ENCODE measurements at places on chromosomes 13 and 19.

GRCh38 chr13:46686171-46686570, 110.8 kb downstream of the ESD start:
- no peak for DNase-seq

DNA sequence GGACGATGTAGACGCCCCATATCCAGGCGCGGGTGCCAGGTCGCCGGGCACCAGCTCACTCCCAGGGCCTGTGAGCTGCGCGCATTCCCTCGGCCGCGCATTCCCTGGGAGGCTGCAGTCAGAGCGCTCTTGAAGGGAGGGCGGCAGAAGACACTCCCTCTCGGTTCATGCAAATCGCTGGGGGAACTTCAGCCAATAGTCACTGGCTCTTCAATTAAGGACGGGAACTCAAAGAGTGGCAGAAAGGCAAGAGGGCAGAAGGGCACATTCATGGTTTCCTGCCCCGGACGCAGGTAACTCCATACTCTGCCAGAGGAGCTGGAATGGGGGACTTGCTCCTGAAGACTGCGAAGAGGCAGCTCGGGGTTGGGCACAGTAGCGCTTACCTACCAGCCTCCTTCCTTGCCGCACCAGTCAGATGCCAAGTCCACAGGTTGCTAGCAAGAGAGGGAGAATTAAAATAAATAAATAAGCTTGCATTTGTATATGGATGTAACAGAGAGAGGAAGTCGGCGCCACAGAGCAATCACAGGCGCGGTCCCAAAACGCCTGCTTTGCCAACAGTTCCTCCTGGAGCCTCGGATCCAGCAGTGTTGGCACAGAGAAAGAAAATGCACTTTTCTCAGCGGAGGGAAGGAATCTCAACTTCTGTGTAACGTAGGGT, 459 bp downstream of the PCDH20 start:
- DNase-seq, result peak; percentile 91

DNA sequence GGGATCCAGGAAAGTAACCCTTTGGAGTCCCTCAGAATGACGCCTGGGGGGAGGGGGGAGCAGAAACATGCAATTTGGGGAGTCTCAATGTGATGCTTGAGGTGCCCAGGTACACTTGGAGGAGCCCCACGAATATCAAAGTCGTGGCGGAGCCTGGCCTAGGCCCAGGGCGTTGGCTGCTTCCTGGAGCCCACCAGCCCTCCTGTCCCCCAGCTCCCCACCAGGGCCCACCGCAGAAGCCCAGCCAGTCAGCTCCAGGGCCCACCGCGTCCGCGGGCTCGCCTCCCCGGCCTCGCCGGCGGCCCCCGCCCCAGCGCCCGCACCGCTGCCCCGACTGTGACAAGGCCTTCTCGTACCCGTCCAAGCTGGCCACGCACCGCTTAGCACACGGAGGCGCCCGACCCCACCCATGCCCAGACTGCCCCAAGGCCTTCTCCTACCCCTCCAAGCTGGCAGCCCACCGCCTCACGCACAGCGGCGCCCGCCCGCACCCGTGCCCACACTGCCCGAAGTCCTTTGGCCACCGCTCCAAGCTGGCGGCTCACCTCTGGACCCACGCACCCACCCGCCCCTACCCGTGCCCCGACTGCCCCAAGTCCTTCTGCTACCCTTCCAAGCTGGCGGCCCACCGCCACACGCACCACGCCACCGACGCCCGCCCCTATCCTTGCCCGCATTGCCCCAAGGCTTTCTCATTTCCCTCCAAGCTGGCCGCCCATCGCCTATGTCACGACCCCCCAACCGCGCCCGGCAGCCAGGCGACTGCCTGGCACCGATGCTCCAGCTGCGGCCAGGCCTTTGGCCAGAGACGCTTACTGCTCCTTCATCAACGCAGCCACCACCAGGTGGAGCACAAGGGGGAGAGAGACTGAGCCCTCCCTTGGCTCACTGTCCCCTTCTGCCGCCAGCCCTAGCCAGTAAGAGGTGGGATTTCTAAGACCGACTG, 2.1 kb downstream of the ZNF575 start:
- no peak for DNase-seq

DNA sequence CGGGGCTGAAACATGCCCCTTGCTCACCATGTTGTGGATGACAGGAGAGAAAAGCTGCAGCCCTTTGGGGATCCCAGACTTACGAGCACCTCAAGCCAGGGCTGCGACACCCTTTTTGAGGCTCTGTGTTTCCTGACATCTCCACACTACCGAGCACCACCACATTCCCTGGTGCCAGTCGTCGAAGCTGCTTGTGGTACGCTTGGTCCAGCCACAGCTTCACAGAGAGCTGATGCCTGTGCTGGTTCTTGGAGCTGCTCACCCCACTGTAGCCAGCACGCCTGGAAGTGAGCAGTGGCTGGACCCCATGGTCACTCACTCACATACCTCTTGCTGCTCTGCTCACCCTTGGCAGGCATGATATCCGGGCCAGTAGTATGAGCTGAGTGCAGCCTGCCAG, 367.5 kb downstream of the SLITRK6 start:
- no peak for DNase-seq

GRCh38 chr13:98535501-98536354, 41.2 kb downstream of the STK24 start:
- no peak for DNase-seq
